CD4-positive, alpha-beta T cell treated with Interleukin-10 for 1 hour (primary cell): ENCODE measurements at places on chromosomes 11 and 22.

DNA sequence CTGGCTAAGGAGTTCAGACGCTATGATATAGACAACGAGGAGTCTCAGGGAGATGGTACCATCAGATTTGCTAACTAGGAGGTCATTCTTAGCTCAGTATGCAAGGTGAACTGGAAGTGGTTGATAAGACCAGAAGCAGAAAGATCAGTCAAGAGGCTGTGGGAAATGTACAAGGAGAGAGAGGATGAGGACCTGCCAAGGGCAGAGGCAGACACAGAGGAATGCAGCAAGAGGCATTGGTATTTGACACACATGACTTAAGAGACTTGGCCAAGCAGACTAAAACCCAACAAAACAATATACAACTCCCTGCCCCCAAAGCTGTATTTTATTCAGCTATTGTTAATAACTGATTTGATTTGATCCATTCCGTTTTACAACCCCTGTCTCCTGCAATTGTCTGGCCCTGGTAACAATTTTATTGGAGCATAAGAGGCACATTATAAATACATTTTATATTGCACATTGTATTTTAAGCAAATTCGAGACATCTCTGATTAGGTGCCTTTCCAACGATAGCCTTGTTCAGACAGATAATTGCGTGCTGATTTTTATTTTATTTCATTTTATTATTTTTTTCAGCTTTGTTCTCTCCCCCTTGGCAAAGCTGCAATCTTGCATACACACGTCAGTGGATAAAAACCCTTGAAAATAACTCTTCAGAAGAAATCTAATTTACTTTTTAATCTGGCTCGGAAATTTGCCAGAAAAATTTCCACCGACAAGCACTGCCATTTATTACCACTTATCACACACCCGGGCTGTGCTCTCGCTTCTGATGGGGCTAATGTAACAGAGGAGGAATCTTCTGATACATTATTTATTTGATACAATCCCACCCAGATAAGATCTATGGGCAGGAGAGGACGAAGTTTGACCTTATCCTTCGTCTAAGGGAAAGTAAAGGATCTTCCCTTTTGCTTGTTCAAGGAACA, 237.8 kb downstream of the NXPE2 start:
- no peak for DNase-seq

DNA sequence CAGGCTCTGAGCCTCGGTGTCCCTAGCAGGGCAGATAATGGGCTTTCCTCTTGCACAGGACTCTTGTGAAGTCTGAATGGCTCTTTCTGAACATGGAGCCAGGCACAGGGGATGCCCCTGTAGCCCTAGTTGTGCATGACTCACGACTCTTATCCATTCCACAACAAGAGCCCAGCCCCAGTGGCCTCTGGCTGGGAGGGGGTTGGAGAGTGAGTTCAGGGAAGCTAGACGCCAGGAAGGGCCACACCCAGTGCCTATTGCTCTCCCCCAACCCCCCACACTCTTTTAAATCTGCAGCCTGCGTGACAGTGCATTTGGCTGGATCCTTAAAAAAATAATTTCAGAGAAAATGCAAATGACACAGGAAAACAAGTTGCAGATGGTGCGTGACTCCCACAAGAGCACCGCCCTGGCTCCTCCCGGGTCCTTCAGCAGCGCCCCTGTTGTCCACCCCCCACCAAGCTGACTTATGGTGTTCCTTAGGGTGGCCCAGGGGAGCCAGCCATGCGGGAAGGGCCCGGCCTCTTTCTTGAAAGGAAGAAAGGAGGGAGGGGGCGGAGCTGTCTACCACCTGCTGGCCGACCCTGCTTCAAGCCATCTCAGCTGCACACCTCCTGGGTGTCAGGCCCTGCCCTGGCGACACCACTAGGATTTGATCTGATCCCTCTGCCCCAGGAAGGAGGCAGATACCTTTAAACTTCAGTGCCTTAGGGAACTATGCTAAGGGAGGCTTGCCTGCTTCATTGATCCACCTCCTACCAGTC, 74.7 kb downstream of the MN1 start:
- DNase-seq = no peak

GRCh38 chr22:48205790-48206189, 1443.3 kb downstream of the TBC1D22A start:
- no peak for DNase-seq

- DNase-seq = no peak
These were observed 204.4 kb downstream of the FAM76B start for GRCh38 chr11:95585069-95585751.

DNA sequence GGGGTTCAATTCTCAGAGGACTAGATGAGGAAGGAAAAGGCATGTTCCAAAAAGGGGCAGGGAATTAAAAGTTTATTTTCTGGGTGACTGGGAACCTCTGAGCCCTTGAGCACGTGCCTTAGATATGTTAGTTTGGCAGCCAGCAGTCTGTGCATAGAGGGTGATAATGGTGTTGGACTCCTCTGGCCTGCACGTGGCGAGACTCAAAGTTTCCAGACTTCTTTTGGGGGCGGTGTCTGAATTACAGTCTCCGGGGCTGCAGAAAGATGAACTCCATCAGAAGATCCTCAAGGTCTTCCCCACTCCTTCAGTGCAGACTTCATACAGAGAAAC, 861 bp upstream of the ZNRF3 start:
- DNase-seq = no peak

- DNase-seq = no peak
These were observed at the start of gene PLA2G3 for GRCh38 chr22:31139866-31140716. Gene PLA2G3 (minus strand): TSS chr22:31140508. CDS start chr22:31140354, 154 bp downstream.

DNA sequence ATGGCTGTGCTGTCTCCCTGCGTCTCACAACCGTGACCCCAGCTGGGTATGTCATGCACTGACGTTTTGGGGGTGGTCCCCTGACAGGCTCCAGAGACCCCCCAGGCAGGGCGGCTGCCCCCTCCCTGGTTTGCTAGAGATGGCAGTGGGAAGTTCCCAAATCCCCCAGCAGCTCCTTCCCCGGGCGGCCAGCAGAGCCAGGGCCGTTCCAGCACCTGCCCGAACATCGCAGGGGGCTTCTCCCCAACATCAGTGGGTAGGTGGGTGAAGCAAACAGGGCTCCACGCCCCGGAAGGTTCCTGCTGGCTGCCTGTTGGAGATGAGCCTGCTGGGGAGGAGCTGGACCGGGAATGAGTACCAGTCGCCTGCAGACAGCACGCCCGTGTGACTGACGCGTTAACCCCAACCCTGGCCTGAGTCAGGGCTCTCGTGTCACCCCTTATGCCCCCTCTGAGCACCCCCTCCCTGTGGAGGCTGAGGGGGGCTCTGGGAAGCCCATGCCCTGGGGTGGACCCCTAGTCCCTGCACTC, 45.6 kb downstream of the GRAMD4 start:
- no peak for DNase-seq

GRCh38 chr11:69704508-69705253, 859 bp upstream of the FGF19 start:
- DNase-seq = no peak

- DNase-seq = no peak
These were observed 484.9 kb downstream of the NTM start for GRCh38 chr11:131855320-131855719.

DNA sequence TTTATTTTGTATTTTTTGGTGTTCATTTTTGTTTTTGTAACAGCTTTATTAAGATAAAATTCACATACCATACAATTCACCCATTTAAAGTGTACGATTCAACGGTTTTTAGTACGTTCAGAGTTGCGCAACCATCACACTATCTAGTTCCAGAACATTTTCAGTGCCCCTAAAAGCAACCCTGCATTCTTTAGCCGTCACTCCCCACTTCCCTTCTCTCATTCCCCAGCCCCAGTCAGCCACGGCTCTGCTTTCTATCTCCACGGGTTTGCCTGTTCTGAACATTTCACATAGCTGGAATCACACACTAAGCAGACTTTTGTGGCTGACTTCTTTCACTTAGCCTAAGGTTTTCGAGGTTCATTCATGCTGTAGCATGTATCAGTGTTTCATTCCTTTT, 9.6 kb upstream of the KCNQ1OT1 start:
- no peak for DNase-seq

GRCh38 chr22:37177221-37177620, 10.8 kb downstream of the C1QTNF6 start:
- DNase-seq = no peak

DNA sequence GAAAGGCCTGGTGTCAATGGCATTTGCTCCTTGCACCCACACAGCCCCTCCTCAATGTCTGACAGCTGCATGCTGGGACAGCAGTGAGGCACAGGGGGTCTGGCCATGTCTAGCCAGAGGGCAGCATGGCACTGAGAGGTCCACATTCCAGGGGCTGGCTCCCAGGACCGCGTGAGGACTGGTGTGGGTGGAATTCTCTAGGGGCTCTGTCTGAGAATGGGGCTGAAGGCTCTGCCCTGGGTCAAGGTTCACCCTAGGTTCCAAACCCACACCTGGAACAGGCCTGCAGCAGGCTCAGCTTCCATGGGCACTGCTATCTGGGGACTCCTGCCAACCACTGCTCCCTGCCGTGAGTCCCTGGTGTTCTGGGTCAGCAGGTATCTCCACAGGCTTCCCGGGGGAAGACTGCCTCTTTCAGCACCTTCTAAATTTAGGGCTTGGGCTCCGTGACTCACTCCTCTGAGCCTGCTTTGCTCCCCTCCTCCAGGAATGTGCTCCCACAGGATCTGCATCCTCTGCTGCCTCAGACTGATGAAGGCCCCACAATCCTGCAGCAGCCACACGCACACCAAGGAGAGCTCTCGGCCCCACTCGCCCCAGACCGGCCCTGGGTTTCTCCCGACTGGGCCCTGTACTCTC, 4.2 kb downstream of the STARD10 start:
- DNase-seq = no peak

DNA sequence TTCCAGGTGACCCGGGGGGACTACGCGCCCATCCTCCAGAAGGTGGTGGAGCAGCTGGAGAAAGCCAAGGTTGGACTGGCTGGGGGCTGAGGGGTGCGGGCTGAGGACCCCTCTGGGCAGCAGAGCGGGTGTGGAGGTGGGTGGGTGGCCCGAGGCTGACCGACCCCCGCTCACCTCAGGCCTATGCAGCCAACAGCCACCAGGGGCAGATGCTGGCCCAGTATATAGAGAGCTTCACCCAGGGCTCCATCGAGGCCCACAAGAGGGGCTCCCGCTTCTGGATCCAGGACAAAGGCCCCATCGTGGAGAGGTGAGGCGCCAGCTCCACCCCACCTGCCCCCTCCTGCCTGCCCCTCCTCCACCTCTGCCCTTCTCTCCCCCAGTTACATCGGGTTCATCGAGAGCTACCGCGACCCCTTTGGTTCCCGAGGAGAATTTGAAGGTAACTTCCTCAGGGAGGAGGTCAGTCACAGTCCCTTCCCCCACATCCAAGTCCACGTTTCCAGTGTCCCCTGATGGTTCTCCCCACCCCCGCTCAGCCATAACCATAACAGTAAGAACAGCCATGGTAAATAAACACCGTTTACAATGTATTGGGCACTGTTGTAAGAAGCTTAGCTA, 11.2 kb downstream of the DPP3 start:
- no peak for DNase-seq

GRCh38 chr11:126870021-126870420, 130.5 kb downstream of the KIRREL3 start:
- DNase-seq = no peak

- DNase-seq = no peak
These were observed 7.7 kb upstream of the PEX26 start for GRCh38 chr22:18070041-18070440.

DNA sequence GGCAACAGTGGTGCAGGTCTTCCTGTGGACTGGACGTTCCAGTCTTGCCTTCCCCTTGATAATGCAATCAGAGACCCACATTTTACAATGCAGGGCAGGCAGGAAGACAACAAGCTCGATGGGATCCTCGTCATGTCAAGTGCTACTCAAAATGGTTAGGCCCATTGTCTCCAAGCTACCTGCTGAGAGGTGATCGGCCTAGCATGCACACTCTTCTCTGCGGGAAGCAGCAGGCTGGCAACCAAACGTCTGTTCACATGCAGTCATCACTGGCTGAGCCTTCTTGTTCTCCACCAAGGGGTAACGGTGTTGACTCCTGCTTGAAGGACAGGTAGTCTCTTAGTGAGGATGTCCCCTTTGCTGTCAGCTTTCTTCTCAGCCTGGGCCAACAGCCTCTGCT, 25.5 kb upstream of the CD82 start:
- DNase-seq = no peak

DNA sequence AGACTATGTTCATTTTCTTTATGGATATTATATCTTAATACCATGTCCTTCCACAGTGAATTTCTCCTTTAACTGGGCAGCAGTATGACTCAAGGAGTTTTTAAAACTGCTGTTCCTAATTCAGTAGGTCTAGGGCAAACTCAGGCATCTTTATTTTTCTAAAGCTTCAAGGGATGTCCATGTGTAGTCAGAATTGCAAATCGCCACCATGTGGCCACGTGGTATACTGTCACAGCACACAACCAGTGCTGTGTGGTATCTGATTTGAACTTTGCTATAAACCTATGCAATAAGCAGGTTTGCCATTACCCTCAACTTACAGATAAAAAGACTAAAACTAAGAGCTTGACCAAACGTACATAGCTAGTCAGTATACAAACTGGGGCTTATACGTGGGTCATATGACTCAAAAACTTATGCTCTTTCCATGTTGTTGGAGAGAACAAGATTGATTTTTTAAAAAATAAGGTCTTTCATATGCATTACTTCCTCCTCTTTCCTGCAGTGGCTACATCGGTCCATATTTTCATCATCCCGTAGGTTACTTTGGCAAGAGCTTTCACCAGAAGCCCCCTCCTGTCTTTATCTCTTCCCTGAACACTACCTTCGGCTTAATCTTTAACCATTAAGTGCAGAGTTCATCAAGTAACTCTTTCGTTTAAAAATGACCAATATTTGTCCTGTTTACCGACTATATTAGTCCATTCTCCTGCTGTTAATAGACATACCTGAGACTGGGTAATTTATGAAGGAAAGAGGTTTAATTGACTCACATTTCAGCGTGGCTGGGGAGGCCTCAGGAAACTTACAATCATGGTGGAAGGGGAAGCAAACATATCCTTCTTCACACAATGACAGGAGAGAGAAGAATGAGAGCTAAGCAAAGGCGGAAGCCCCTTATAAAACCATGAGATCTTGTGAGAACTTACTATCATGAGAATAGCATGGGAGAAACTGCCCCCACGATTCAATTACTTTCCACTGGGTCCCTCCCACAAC, 8.0 kb upstream of the HTATIP2 start:
- peak; percentile 60 for DNase-seq

DNA sequence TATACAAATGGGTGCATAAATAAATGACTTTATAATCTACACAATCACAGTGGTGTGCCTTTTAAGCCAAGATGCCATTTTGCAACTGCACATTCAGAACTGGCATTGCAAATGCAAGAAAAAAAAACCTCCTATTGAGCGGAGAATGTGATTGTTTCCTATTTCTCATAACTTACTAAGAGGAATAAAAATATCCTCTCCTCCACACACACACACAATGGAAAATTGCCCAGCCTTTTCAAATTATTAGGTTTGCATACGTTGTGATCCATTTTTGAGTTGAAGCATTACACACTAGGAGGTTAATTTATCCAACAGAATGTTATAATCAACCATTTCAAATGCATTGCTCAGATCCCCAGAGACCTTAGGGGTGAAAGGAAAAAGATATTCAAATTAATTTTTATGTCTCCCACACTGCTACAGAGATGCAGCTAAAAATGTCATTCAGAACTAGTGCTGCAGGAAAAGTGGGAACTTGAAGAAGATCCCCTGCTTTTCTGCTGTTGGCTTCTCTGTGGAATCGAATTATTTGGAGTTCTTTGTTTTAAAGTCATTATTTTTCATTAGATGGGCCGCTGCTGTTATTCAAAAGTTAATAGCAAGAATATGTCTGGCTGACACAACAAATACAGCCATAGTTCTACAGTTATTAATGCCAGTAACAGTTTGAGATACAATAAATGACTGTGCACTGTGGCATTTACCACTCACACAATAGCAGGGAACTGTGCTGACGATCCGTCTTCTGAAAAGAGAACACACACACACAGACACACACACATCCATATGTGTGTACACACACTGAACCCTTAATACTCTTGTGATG, 299.9 kb upstream of the ANO5 start:
- no peak for DNase-seq
